ENCODE measurements at places on chromosomes 7 and 10. TPM values are rescaled to one million over a fixed set of nuclear protein-coding genes. Genes with fewer than 3 reads are reported as not detected.
A peak's percentile ranks its signal among the peaks of the same experiment; 100 is the strongest.

- DNase-seq, result no peak
These were observed 13.0 kb upstream of the ADAMTS14 start for GRCh38 chr10:70659306-70659705.

DNA sequence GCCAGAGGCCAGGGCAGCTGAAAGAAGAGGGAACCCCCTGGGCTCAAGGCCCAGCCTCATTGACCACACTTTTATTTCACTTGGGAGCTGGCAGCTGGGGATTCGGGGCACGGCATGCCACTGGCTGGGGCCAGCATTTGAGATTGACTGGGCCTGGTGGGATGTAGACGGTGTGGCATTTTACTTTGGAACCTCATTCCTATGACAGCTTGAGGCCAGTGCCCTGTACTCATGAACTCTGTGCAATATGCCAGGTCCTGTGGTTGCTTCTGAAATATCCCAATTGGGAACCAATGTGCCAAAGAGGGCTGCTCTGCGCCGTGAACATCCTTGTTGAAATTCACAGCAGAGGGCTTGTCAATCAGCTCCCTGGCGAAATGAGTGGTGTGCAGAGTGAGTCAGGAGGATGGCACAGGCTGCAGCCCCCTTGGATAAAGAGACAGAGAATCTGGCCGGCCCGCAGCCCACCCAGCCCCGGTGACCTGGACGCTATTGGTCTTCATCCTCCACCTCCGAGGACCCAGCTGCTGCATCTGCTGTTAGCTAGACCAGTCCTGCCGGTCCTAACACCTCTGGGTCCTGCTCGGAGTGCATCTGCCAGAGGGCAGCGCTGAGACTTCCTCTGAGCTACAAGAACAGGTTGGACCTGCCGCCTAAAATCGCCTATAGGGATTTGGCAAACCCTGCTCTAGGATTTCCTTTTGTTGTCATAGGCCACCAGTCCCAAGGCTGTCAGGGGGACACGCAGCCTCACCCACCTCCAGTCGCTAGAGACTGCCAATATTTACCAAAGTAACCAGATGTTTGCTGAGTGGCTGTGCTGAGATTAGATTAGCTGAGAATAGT, 58.0 kb downstream of the PRKAG2 start:
- no peak for DNase-seq

PANK1 gene
- total RNA-seq, result 6.3 TPM

- DNase-seq, result no peak
These were observed 93.5 kb downstream of the MCU start for GRCh38 chr10:72785409-72785808.

- DNase-seq, result no peak
These were observed 127.5 kb downstream of the TMEM178B start for GRCh38 chr7:141201145-141201885.

- no peak for DNase-seq
These were observed 103.6 kb downstream of the PARD3 start for GRCh38 chr10:34711500-34711899.

- DNase-seq, result no peak
These were observed 219.2 kb upstream of the C7orf33 start for GRCh38 chr7:148371280-148371937.

POLR2J gene
- total RNA-seq, result 42.8 TPM

DNA sequence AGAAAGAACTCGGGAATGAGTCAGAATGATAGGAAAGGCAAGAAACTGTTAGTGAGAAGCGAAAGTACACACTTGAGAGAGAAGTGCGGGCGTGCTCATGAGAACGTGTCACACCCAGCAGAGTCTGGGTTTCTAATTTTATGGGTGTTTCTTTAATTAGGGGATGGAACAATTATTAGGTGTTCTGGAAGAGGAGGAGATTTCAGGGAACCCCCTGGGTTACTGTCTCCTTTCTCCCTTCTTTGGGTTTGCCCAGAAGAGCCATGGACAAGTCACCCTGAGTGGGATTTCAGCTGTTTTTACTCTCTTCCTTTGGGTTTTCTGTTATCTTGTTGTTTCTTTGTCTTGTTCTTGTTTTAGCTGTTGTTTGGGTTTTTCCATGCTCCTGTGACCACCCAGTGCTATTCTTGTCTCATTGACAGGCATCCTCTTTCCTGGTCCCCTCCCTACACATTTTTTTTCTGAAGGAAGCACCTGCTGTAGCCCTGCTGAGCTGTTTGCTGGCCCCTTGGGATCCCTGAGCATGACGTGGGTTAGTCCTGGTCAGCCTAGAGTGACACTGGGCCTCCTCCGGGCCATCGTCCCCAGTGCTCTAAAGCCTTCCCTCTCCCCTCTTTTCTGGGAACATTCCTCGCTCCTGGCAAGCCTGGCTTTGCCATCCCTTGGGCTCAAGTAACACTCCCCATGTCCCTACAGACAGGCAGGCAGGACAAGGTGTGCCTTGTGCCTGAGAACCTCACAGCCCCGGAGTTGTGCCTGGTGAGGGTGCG, 3.5 kb downstream of the SH2D4B start:
- DNase-seq, result no peak

- no peak for DNase-seq
These were observed 624.5 kb upstream of the VSTM2A start for GRCh38 chr7:53917637-53918036.

GCK gene
- total RNA-seq, result not detected

GRCh38 chr7:108063520-108063933, 60.6 kb upstream of the LAMB1 start:
- no peak for DNase-seq

AUTS2 gene
- total RNA-seq, result 3.0 TPM

GRCh38 chr7:37234928-37235327, 213.7 kb downstream of the ELMO1 start:
- DNase-seq, result peak; percentile 3

DNA sequence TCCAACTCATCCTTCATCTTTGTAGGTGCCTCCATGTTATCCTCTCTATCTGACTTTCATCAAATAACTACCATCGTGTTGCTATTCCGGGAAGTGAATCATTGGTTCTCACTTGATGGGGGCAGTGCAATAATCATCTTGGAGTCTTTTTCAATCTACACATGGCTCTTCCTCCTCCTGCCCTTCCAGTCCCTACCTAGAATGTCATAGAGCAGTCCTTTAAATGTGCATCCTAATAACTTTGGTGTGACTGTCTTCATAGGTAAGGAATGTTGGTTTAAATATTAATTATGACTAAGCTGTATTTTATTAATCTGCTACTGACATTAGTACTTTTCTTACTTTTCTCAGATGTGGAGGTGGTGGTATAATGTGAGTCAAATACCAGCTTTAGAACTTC, 8.4 kb upstream of the CDK14 start:
- DNase-seq, result no peak

DNA sequence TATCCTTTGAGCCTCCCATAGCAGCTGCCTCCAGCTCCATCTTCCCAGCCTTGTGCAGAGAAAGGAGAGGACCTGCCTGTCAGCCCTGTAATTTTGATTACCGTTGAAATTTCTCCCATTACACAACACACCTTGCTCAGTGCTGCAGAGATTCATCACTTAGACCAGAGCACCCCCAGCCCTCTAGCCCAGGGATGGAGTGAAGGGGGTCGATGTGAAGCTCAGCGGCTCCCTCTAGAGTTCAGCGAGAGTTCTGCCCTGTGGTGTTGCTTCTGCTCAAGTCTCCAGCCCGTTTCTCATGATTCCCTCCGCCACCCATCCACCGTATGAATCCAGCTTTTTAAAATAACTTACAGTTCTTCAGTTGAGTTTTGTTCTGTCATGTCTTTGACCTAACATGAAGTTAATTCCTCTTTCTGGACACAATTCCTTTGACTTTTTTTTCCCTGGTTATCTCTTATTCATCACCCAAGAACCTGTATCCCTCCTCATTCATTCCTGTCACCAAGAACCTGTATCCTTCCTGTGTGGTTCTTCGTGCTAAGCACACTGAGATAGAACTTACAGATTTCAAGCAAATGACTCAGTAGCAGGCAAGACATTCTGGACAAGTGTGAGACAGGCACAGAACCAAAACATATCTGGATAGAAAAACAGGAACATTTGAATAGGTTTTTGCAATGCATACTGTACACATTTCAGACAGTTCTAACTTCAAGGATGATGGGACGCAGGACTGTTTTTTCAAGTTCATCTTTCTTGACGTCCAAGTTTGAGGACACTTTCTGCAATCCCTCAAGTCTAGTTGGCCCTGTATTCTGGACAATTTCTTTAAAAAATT, 35.0 kb upstream of the ZNF32 start:
- DNase-seq, result no peak

DNA sequence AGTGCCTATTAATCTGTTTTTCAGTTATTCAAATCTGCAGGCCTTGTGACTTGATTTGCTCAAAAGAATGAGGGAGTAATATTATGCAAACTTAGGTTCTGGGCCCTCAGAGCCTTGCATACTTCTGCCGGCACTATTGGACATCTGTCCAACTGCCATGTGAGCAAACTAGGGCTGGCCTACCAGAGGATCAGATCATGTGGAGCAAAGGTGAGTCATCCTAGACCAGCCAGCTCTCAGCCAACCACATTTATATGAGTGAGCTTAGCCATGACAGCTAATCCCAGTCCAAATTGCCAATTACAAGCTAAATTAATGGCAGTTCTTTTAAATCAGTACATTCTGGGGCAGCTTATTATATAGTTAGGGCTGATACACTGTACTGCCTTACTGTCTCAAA, 69.6 kb downstream of the SDHAF3 start:
- DNase-seq, result peak; percentile 69

GRCh38 chr7:20796500-20796899, 9.8 kb upstream of the SP8 start:
- DNase-seq, result no peak

GRCh38 chr7:32048970-32049491, 21.2 kb downstream of the PDE1C start:
- no peak for DNase-seq

NEURL1 gene
- not detected for total RNA-seq

DNA sequence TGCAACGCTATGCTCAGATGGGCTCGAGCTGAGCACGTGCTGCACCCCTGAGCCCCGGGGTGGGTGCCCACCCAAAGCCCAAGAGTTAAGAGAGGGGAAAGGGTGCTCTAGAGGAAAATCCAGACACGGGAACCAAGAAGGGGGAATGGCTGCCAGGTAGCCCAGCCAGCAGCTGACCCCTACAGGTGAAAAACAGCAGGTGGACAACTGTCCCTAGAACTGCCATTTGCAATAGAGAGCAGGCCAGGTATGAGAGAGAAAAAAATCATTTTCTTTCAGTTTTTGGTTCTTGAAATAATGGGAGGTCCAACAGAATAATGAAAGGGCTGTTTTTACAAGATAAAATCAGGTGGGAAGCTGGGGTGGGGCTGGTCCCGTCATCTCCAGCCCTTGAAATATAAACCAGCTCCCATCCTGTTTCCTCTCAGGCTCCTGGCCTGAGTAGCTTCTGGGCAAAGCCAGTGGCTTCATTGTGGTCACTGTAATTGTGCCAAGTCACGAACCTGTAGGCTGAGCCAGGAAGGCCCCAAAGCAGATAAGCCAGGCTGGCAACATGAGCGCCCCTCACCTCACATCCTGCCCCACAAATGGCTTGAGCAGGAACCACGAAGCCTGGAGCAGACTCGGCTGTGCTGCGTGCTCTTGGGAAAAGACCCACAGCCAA, 257.8 kb downstream of the SNX10 start:
- DNase-seq, result peak; percentile 18

DNA sequence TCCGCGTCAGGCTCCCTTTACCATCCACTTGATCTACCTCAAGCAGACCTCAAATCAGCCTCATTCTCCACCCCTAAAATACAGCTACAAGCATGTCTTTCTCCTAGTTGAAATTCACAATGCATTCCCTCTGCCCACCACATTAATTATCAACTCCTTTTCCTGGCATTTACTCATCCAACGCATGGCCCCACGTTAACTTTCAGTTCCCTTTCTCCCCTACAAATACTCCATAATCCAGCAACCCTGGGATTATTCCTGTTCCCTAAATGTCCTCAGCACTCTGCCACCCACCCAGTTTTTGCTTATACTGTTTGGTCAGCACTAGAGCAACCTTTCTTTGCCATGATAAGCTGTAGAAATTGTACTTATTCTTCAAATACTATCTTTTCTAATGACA, 5.7 kb upstream of the VIM start:
- no peak for DNase-seq

- no peak for DNase-seq
These were observed 247.1 kb downstream of the COBL start for GRCh38 chr7:51069411-51070083.

- no peak for DNase-seq
These were observed 12.6 kb upstream of the PPP2R2D start for GRCh38 chr10:131888186-131888604.

CYP2C18 gene
- total RNA-seq, result not detected

DNA sequence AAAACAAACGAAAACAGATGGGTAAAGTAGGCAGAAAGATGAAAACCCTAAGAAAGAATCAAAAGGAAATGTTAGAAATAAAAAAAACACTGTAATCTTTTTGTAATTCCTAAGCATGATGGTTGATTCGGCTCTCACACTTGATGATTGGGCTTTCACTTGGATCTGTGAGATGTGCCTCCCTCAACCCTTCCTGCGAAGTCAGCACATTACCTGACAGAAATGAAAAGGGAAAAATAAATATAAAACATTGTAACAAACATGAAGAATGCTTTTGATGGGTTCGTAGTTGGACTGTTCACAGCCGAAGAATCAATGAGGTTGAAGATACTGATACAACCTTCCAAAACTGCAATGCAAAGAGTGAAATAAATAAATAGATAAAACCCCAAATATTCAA, 99.8 kb downstream of the AKR1D1 start:
- DNase-seq, result no peak

GRCh38 chr7:37348982-37349381, 99.7 kb downstream of the ELMO1 start:
- no peak for DNase-seq

GRCh38 chr7:2870471-2870931, 26.4 kb upstream of the GNA12 start:
- DNase-seq, result no peak

- peak; percentile 59 for DNase-seq
These were observed 48.5 kb upstream of the SLC29A3 start for GRCh38 chr10:71270301-71271220.

DNA sequence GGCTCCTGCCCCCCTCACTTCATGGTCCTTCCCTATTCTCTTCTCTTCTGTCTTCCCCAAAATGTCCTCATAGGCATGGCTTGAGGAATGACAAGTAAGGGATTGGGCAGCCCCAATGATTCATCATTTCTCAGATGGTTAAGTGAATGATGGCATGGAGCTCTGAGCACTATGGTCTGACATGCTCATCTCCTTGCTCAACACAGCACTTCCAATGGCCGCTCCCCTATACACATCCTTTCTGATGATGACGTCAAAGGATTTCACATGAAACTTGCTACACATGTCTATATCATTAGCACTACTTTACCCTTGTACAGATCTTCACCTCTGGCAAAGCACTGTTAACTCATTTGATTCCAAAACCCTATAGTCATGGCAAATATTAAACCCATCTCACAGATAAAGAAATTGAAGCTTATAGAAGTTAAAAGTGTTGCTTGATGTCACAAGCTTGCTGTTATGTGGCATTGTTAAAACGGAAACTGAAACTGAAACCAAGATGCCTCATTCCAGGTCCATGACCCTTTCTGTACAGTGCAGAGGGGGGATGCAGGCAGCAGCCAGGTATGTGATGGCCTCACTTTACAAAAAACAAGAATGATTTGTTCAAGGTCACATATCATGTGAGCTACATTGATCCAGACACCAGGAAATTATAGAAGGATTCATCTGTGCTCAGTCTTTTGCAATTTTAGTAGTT, 90.0 kb upstream of the PLXNA4 start:
- no peak for DNase-seq

- DNase-seq, result no peak
These were observed 107.5 kb downstream of the GRB10 start for GRCh38 chr7:50674896-50675835.

NME8 gene
- total RNA-seq, result not detected

- peak; percentile 26 for DNase-seq
These were observed 269.8 kb upstream of the HGF start for GRCh38 chr7:82039621-82040020.

GRCh38 chr7:77199013-77199966, at the start of gene FGL2:
Gene FGL2, minus strand, starts transcription at chr7:77199819. Its CDS starts 26 bp downstream, at chr7:77199793.
- peak; percentile 95 for DNase-seq

Data from LHCN-M2 (cell line).